ENCODE measurements at places on chromosomes 1 and 21. TPM values are rescaled to one million over a fixed set of nuclear protein-coding genes. Genes with fewer than 3 reads are reported as not detected.

DNA sequence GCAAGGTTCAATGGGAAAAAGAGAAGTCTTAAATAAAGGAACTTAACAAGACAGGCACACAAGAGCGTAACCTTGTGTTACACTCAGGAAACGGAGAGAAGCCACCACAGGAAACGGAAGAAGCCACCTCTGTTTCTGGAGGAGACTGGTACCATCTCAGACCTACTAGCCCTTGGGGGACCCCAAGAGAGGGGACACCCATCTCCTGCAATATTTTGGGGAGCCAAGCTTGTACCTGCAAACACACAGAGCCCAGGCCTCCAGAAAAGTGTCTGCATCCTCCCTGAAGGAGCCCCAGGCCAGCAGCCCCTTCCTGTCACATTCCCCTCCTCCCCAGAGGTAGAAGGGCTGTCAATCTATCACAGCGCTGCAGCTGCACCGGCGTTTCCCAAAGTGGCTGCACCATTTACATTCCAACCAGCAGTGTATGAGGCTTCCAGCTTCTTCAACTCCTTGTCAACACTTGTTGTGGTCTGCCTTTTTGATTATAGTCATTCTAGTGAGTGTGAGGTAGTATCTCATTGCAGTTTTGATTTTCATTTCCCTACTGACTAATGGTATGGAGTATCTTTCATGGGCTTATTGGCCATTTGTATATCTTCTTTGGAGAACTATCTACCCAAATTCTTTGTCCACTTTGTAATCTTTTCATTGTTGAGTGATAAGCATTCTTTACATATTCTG, 23.0 kb upstream of the PADI1 start:
- DNase-seq, result no peak

DNA sequence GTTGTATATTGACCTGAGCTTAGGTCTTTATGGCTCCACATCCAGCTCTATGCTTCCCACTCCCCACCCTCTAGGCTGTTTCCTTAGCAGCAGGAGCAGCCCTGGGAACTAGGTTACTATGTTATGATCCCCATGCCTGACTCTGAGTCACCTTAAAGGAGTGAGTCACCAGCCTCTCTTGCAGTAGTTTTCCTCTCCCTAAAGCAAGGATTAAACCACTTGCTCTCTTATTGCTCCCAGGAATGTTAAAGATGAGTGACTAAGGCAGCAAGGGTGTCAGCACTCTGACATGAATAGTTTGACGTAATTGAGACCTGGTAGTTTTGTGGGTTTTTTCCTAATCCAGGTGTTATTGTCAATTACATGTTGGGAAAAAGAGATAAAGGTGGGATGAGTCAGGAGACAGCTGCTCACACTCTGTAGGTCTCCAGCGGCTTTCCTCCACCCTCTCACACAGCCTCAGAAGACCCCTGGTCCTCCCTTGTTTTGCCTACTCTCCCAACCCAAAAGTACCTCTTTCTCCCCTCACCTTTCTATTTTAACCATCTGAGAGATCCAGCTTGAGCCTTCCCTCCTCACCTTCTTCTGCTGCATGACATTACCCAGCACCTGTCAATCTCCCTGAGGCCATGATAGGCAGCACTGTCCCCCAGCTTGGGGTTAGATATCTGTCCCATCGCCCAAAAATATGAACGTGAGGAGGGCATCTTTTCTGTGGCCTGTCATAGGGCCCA, 369.1 kb upstream of the VAMP3 start:
- DNase-seq, result no peak

- DNase-seq, result no peak
Measured at GRCh38 chr1:212752934-212753497, 38.6 kb downstream of the NSL1 start.

DNA sequence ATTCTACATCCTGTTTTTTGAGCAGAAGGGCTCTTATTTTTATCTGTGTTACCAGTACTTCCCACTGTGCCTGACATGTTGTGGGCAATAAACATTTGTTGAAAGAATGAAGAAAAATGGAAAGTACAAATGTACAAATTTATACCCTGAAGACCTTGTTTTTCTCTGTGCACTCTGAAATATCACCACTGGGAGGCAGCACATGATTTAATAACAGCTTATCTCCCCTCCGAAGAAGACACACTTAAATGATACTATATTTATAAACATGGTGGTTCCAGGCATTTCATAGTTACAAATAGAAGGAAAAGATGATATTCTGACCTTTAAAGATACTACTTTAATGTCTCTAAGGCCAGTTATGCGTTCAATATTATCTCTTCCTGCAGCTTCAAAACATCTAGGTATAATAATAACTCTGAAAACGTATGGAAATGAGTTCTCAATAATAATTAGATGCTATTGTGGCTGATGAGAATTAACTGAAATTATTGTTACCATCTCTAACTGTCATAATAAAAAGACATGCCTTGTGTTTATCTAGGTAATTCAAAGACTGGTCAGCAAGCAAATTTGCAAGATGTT, 12.8 kb downstream of the DYNLT5 start:
- DNase-seq, result peak; percentile 34

The C1QC gene
- total RNA-seq, result 1.4 TPM

DNA sequence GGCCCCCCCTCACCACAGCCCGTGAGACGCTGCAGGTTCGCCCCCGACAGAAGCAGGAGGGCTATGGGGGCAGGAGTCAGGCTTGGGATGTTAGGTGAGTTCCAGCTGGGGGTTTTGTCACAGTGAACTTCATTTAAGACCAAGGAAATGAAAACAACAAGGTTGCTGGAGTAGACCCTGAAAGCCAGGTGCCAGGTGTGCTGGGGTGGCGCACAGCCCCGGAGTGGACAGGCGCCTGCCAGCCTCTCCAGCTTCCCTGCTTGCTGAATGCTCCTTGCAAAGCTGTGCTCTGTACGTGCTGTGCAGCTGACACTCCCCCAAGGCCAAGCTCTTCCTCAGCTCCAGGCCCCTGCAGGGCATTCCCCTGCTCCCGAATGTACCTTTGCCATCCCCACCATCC, 102.4 kb downstream of the PGBD5 start:
- no peak for DNase-seq
